ENCODE measurements at places on chromosomes 16 and 17.

DNA sequence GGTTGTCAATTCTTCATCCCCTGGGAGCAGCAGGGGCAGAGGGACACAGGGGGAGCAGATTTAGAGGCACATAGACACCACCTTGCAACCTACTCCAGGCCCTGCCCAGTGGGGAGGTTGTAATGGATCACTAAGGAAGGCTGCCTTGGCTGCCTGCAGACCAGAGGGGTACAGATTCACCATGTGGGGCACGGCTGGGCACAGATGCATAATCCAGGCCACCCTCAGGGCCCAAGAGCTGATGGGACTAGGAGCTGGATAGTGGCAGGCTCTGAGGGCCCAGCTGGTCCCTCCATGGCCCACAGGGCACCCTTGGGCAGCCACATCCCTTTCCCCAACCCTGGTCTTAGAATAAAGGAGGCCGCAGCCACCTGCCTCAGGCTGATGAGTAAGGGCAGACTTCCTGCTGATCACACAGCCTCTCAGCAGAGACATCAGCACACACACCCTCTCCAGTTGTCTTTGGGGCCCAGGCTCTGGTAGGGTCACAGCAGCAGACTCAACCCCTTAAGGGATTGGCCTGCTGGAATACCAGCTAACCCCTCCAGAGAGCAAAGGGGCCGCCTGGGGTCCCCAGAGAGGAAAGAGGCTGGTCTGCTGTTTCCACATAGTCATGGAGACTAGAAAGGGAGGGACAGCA, 224.9 kb downstream of the GSG1L start:
- no peak for DNase-seq

- no peak for DNase-seq
These were observed at the start of gene MT1A for GRCh38 chr16:56637814-56638750. Gene MT1A, plus strand, starts transcription at chr16:56638666. Its CDS starts 73 bp downstream, at chr16:56638739.

DNA sequence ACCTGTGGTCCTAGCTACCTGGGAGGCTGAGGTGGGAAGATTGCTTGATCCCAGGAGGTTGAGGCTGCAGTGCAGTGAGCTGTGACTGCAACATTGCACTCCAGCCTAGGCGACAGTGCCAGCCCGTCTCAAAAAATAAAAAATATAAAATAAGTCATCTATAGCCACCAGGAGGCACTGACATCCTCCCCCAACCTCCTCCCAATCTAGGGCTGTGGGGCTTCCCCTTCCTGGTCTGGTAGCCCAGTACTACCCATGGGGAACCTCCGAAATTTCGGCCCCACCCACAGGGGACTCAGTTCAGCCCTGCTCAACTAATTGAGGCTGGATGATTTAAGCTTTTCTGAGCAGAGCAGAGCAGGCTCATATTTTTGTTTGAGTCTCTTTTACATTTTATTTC, 3.2 kb downstream of the ZSCAN10 start:
- no peak for DNase-seq

DNA sequence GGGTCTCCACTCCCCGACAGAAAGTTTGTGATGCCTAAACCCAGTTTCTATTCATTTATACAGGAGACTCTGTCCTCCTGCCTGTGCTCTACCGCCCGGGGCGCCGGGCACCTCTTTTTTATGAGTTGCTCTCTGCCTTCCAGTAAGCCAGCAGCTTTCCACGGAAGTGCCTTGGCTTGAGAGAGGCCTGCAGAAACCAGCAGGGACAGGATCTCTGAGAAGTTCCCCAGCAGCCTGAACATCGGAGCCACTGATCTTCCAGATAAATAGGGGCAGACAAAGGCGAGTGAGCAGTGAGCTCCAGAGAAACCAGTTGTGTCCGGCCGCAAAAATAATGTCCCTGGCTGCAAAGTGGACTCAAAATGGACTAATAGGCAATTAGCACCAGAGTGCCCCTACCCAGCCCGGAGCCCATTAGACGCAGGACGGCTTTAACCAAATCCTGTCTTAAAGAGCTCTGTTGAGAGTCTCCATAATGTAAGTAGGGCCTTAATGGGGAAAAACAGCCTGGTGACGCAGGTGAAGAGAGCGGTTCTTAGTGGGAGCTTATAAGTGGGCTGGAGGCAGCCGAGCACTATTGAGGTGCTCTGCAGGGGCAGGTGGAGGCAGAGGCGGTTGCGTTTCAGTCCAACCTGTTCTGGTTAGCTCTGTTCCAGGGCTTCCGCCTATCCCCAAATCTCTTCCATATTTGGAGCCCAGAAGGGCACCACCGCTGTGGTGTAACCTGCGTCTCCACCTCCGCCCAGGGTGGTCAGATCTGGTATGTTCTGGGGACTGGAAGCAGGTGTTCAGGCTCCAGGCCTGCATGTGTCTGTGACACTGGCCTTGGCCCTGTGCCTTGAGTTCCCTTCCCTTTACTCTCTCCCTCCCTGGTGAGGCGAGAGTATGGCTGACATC, 74.1 kb downstream of the NT5M start:
- DNase-seq = no peak

- DNase-seq = no peak
These were observed 323.8 kb upstream of the ZFHX3 start for GRCh38 chr16:73371584-73372319.

GRCh38 chr16:48496571-48497095, 111.4 kb upstream of the SIAH1 start:
- no peak for DNase-seq

- no peak for DNase-seq
These were observed 32.4 kb downstream of the XPO6 start for GRCh38 chr16:28179354-28179753.

GRCh38 chr17:8599351-8600011, 31.0 kb downstream of the MYH10 start:
- no peak for DNase-seq

GRCh38 chr17:63916566-63917185, 2.0 kb downstream of the GH1 start:
- no peak for DNase-seq

GRCh38 chr17:2635675-2636074, 42.2 kb downstream of the PAFAH1B1 start:
- no peak for DNase-seq

GRCh38 chr17:81128774-81129173, 36.5 kb upstream of the PVALEF start:
- no peak for DNase-seq

DNA sequence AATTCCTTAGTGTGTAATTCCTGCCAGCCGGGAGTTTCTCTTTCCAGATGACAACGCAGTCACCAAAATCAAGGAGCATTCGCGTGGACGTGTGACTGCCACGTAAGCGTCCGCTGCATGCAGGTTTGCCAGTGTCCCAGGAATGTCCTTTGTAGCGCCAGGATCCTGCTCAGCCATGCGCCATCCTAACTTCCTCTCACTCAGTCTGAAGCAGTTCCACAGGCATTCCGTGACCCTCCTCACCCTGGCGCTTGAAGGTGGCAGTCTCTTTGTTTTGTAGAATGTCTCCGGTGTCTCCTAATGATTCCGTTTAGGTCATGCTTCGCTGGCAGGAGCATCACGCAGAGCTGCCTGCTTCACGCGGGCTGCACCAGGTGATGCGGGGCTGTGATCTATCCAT, 88.6 kb downstream of the RPTOR start:
- DNase-seq = no peak

DNA sequence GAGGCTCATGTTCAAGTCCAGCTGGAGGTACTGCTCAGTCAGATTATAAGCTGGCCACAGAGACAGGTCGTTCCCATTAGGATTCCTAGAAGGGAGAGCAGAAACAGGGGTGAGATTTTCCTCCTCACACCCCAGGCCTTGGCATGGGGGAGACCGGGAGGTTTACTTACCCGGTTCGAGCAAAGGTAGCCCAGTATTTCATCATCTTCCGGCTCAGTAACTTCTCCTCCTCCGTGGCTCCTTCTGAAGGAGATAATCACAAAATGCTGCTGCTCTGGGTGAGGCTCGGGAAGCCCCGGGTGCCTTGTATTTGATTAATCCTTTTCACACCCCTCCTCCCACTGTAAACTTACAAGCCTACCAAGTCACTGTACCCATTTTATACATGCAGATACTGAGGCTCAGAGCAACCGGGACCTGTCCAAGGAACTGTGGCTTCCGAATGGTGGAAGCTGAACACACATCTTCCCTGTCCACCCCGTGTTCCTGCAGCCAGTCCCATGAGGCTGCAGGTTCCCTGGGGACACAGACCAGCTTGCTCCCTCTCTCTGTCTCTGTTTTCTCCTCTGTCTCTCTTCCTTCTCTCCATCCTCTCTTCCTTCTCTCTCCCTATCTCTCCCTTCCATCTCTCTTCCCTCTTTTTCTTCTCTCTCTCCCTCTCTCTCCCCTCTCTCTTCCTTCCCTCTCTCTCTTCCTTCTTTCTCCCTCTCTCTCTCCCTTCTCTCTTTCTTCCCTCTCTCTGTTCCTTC, 13.9 kb upstream of the CES1 start:
- DNase-seq = no peak
